Activated CD4-positive, alpha-beta T cell treated with anti-CD3 and anti-CD28 coated beads, Interleukin-2, amount 50 U/mL, for 16 hours (primary cell): ENCODE measurements at places on chromosomes 2 and 18.

- no peak for DNase-seq
These were observed 128.3 kb downstream of the ATP9B start for GRCh38 chr18:79197531-79197930.

GRCh38 chr2:212154477-212154878 lies 384.1 kb downstream of the ERBB4 start:
- DNase-seq, result no peak

DNA sequence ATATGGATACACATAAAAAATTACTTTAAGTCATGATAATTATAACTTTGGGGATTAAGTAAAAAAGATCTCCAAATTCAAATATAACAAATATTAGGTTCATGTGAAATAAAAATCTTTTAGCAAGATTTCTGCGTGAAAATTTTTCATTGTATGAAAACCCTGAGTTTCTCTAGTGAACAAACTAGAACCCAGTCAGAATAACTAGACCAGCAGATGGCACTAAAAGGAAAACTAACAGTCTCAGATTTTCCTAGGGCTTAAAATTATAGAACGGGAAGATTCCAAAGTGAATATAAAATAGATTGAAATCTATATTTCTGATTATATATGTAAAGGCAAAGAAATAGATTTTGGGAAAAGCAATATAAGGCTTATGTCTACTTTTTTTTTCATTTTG lies 43.3 kb downstream of the TMEM200C start:
- DNase-seq, result no peak

- peak; percentile 65 for DNase-seq
These were observed 11.0 kb downstream of the IL18R1 start for GRCh38 chr2:102366406-102367112.

GRCh38 chr2:222203041-222203440 lies 95.8 kb downstream of the PAX3 start:
- DNase-seq, result no peak

- DNase-seq, result no peak
These were observed 452.7 kb upstream of the NRXN1 start for GRCh38 chr2:51484605-51485004.

- DNase-seq, result no peak
These were observed 21.1 kb downstream of the NEURL3 start for GRCh38 chr2:96484091-96484490.

GRCh38 chr2:218276986-218277755 lies 6.9 kb downstream of the PNKD start:
- no peak for DNase-seq

- DNase-seq, result no peak
These were observed 21.6 kb downstream of the LDLRAD4 start for GRCh38 chr18:13240060-13240725.

GRCh38 chr18:23059541-23060465 lies 75.5 kb upstream of the CABLES1 start:
- DNase-seq, result no peak

DNA sequence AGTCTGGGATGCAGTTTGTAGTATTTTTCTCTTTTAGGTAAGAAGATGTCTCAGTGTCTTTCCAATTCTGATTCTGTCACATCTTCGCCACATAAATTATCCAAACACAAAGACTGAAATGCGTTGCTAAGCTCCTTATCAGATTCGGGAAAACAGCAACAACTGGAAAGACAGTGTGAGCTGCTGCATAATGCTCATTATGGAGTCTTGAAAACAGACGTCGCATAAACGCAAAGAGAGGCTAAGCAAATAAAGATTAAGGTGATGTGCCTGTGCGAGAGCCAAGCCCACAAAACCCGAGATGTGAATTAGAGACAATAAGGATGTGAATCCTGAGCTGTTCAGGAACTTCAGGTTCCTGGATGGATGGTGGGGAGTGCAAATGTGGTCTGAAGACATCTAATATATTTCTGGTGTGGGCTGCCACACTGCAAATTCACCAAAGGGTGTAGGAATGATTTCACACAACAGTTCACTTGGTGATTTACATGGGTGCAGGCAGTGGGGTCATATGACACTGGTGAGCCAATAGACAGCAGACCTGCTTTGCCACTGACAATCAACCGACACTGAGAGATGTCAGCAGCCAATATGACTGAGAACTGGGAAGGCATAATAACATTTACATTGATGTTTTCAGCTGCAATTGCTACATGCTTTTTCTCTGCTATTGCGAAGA lies 195.8 kb downstream of the MTX2 start:
- DNase-seq, result no peak

- peak; percentile 67 for DNase-seq
These were observed 189.8 kb downstream of the NCK2 start for GRCh38 chr2:105934467-105934866.

DNA sequence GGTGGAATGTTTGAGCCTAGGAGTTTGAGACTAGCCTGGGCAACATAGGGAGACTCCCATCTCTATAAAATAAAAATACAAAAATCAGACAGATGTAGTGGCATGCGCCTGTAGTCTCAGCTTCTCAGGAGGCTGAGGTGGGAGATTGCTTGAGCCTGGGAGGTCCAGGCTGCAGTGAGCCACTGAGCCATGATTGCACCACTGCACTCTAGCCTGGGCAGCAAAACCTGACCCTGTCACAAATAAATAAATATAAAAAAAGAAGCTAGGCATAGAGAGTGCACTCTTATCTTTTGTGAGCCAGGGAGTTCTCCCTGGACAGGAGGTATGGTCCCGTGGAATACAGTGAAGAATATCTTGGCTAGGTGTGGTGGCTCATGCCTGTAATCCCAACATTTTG lies 11.0 kb upstream of the KYNU start:
- DNase-seq, result no peak

DNA sequence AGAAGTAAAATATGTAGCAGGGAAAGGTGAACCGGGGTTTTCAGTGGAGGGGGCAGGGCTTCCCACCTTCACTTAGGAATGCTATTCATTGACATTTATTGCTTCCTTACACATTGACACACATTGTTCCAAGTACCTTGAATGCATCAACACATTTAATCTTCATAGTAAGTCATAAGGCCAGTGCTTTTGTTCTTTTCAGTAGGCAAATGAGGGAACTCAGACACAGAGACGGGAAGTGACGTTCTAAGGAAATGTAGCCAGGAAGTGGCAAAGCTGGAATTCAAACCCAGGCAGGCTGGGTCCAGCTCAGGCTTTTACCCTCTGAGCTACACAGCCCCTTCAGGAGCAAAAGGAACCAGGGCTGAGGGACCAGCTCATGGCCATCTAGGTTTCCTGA lies 20.7 kb downstream of the BMP10 start:
- no peak for DNase-seq

GRCh38 chr2:241033994-241034393 lies 35.6 kb downstream of the SNED1 start:
- DNase-seq, result no peak

- DNase-seq, result no peak
These were observed 4.0 kb downstream of the VWA3B start for GRCh38 chr2:98090951-98091350.

DNA sequence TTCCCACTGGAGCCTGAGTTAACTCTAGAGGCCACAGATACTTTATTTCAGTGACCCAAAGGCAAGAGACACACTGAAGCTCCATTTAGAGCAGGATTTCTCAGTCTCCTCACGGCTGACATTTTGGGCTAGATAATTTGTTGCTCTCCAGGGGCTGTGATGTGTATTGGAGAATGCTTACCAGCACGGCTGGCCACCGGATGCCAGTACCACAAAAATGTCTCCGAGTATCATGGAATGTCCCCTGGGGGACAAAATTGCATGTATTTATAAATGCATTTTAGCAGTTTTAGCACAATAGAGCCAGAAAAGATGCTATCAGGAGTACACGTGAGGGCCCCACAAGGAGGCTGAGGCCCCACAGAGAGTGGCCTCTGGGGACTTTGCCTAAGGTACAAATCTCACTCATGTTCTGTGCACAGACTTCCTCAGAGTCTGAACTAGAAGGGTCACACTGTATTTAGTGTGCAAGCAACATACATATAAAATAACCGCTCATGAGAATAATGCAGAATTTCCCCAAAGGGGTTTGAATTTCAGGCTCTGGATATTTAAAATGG lies 20.5 kb upstream of the DCC start:
- DNase-seq, result no peak

- DNase-seq, result no peak
These were observed 91.5 kb downstream of the MYCN start for GRCh38 chr2:16031848-16032159.

DNA sequence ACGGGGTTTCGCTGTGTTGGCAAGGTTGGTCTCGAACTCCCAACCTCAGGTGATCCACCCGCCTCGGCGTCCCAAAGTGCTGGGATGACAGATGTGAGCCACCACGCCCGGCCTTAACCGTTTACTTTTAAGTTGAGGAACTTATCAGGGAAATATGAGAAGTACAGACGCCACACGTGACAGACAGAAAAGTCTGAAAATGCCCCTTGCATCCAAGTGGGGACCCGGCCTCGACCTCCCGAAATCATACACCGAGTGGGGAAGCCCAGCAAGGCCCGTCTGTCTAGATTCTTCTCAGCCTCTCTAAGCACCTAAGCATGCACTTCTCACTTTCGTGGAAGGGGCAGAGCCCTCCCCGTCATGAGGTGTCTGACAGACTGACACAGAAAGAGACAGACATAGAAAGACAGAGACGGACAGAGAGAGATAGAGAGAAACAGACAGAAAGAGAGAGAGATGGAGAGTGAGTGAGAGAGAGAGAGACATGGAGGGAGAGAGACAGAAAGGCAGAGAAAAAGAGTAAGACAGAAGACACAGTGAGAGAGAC lies 107.3 kb upstream of the ANKRD30BL start:
- DNase-seq, result no peak

DNA sequence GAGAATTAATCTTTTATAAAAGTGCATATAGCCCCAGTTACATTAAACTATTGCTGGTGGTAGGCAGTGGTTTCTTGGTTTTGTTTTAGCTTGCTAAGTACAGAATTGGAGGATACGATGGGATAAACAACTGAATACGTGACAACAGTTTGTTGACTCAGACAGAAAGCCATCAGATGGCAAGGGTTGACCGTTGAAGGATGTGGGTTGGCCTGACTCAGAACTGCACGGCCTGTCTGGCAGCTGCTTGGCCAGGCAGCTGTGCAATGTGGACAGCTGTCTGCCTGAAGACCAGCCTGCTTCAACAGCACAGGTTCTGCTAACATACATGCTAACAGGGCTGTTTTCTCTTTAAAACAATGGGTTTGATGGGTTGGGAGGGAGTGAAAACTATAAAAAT lies 46.6 kb downstream of the PRKRA start:
- peak; percentile 94 for DNase-seq

DNA sequence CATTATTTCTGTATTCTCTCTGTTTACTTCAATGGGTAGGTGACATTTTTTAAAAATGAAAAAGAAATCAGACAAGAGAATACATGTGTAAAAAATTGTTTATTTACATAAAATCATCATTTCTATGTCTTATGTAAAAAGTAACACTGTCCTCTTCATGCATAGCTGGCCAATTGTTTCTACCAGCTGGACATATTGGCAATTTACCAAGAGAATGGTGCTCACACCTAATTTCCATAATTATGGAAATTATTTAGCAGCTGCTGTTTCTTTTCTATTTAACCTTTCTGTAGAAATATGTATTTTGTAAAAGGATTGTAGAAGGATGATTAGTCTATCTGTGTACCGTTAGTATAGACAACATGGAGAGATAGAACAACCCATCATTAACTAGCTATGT lies 791.9 kb downstream of the TRIB2 start:
- no peak for DNase-seq

DNA sequence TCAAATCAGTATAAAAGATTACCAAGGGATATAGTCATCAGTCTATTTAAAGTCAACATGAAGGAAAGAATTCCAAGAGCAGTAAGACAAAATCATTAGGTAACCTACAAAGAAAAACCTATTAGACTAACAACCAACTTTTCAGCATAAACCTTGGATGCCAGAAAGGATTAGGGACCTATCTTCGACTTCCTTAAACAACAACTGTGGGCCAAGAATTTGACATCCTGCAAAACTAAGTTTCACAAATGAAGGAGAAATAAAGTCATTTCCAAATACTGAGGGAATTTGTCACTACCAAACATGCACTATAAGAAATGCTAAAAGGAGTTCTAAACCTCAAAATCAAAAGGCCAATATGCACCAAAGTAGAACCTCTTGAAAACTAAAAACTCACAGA lies 147.9 kb upstream of the TFPI start:
- DNase-seq, result no peak

GRCh38 chr2:144456680-144457079 lies 63.2 kb downstream of the ZEB2 start:
- DNase-seq, result peak; percentile 79

DNA sequence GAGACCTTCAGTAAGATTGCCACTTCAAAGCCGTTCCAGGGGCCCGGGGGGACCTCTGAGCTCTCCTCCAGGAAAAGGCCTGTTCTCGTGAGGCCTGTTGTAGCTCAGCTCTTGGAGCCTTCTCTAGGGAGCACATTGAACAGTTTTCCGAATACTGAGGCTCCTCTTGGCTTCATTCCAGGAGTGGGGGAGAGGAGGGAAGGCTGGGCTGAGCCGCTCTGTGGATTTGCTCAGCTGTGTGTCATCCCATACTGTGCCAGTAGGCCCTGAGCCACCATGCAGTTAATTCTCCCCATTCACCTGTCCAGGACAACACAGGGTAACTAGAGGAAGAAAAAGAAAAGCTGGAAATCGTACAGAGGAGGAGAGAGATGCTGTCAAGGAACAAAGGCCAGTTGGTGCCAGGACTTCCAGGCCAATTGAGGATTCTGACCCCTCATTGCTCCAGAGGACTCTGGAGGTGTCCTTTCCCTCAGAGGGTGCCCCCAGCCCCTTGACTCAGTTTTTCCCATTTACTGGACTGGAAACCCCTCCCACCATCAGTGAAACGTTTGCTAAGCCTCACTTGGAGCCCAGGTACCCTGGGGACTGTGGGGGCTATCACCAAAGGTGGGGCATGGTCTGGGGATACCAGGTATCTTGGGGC lies 41.4 kb downstream of the HS1BP3 start:
- no peak for DNase-seq

- no peak for DNase-seq
These were observed 610.2 kb downstream of the DCC start for GRCh38 chr18:52950155-52950554.

GRCh38 chr2:64203858-64204632 lies 59.8 kb upstream of the PELI1 start:
- DNase-seq, result peak; percentile 77

- no peak for DNase-seq
These were observed 110.6 kb upstream of the FAM136A start for GRCh38 chr2:70412294-70413070.

- peak; percentile 28 for DNase-seq
These were observed 126.6 kb downstream of the ZNF532 start for GRCh38 chr18:58991167-58991798.

DNA sequence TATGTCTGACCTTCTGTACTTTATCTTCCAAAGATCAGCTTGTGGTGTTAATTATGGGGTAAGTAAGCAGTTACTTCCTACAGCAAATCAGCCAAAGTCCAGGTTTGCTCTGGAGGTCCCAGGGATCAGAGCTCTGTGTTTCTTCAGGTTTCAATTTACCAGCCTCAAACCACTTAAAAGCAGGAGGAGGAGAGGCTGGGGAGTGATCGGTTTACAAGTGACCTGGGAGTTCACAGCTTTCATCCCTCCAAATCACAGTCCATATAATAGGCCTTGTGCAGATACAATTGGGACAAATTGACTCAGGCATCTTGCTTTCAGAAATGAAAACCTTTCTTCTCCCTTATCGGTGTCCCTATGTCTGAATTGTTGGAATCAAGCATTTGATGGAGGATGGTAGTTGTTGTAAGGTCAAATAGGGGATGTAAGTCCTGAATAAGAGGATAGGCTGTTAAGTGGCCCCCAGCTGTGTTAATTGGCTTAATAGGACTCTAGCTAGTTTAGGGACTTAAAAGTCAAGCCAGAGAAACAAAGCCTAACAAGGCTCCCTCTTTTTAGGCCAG lies 188.0 kb upstream of the NT5C1B start:
- no peak for DNase-seq

GRCh38 chr18:61831071-61831470 lies 61.7 kb downstream of the RNF152 start:
- no peak for DNase-seq
